ENCODE measurements at places on chromosomes 12 and 14. TPM values are rescaled to one million over a fixed set of nuclear protein-coding genes. Genes with fewer than 3 reads are reported as not detected.

Gene SYNE3
- total RNA-seq = 1.4 TPM

Gene TMEM119
- 1.9 TPM for total RNA-seq

Gene TSHR
- total RNA-seq = not detected

GRCh38 chr14:94054936-94055335 is 26.1 kb downstream of the DDX24 start:
- DNase-seq = no peak

Gene EXOC3L4
- not detected for total RNA-seq

Gene GALNT16
- 0.52 TPM for total RNA-seq

DNA sequence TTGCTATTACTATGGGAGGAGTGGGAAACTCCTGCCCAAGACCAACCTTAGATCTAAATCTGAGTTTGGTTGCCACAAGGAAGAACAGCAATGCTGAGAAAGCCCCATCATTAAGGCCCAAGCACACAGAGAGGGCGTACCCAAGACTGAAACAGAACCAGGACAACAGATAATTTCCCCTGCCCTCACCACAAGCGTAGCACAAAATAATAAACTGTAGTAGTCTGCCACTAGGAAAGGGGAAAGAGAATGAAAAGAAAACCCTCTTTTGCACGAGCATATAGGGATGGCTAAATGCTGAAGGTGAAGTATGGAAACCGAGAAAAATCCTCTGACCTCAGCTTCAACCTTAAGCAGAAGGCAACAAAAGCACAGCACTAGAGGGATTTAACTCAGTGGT is 76.5 kb upstream of the DHRS4 start:
- no peak for DNase-seq

- no peak for DNase-seq
These were observed 213.5 kb downstream of the PELI2 start for GRCh38 chr14:56331592-56332216.

DNA sequence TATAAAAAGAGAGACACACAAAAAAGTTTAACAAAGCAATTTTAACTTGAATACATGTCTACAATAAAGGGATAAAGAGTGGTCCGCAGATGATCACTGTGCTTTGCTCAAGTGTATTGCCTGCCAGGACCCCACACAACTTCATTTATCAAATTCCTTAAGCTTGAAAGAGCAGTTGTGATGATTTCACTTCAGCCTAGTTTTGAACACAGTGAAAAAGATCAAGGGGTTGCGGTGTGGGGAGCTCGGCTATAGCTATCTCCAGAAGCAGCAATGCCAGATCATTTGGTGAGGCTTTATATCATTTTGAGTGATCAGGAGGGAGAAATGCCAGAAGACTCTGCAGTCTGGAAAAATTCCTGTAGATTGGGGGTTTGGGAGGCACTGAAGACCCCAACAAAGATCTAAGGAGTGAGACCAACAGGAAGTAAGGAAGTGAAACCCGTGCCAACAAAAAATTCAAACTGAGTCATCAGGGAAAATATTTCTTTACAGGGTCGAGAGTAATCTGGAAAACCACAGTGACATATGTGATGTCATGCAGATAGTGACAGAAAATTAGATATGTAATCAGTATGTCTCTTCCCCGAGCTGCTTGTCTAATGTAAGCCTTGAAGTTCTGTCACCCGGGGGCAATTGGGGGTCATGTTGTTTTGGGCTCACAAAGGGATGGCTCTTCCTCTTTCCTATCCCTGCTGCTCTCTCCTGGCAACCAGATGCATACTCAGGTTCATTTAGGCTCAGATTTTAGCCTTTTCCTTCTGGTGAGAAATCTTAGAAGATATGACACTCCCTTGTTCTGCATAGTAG is 221.8 kb downstream of the MSRB3 start:
- DNase-seq = no peak

DNA sequence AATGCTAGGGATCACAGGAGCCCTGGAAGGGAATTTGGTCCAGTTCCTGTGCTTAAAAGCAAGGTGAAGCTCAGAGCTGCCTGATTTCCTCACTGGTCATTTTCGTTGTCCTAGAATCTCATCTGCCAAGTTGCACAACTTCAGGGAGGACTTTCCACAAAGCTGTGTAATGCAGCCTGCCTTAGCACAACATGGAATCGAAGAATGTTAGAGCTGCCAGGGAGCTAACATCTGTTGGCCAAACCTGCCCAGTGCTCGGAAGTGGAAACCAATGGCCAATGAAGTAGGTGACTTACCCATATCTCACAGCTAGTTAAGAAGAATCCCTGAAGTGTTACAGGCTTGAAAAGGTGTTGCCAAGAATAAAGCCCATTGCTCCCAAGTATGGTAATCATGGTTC is 79.9 kb upstream of the SSTR1 start:
- DNase-seq = no peak

DNA sequence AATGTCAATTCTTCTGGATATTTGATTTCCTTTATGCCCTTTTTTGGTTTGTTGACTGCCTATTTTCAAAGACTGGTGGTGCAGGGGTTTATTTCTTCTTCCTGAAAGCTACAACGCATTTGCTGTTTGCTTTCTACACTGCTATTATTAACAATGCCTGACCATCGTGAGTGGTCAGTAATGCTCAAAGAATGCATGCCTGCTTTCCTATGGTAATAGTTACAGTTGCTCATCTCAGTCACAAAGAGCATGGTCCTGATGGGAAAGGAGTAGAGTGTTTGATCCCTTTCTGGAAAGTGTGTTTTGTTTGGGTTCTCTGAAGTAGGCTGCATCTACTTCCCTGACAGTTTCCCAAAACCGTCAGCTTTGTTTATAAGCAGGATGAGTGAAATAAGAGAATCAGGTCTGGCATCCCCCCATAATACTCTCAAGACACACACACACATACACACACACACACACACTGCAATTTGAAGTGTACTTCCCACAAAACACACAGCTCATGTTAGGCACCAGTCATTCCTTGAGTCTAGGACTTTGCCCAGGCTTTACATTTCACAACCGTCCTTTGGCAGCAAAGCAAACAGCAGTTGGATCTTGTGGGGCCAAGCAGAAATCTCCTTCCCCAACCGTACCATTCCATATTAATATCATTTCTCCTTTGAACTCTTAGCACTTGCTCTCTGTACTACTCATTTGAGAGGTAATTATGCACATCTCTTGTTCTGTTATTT is 56.6 kb downstream of the SUDS3 start:
- no peak for DNase-seq

- peak; percentile 36 for DNase-seq
These were observed 24.0 kb downstream of the FGF6 start for GRCh38 chr12:4421590-4422031.

GRCh38 chr12:64824500-64825142 is at the start of gene TBC1D30:
TSS of gene TBC1D30 (plus strand) at chr12:64824647. CDS start at chr12:64824880, 233 bp downstream.
- DNase-seq = no peak

- no peak for DNase-seq
These were observed 218.6 kb upstream of the SYT1 start for GRCh38 chr12:78645956-78646355.

Gene LRRIQ1
- total RNA-seq = 0.15 TPM

DNA sequence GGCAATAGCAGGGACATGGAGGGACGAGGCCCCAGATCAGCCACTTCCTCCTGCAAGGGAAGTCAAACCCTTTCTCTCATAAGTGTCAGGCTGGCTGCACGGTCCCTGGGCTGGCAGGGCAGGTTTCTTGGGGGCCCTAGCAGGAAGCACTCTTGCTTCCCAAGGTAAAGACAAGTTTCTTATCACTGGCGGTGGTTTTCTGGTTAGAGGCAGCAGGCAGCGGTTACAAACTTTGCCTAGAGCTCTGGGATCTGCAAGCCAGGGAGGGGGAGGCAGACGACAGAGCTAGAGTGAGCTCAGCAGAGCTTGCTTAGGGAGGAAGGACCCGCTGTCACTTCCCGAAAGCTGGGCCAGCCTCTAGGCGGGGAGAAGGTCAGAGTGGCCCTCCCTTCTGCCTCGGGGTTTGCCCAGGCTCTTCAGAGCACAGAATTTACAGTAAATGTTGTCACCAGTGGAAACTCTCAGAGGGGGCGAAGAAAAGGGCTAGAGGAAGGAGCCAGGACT is 20.4 kb downstream of the BATF start:
- DNase-seq = peak; percentile 67

Gene TMTC1
- total RNA-seq = 14.0 TPM

DNA sequence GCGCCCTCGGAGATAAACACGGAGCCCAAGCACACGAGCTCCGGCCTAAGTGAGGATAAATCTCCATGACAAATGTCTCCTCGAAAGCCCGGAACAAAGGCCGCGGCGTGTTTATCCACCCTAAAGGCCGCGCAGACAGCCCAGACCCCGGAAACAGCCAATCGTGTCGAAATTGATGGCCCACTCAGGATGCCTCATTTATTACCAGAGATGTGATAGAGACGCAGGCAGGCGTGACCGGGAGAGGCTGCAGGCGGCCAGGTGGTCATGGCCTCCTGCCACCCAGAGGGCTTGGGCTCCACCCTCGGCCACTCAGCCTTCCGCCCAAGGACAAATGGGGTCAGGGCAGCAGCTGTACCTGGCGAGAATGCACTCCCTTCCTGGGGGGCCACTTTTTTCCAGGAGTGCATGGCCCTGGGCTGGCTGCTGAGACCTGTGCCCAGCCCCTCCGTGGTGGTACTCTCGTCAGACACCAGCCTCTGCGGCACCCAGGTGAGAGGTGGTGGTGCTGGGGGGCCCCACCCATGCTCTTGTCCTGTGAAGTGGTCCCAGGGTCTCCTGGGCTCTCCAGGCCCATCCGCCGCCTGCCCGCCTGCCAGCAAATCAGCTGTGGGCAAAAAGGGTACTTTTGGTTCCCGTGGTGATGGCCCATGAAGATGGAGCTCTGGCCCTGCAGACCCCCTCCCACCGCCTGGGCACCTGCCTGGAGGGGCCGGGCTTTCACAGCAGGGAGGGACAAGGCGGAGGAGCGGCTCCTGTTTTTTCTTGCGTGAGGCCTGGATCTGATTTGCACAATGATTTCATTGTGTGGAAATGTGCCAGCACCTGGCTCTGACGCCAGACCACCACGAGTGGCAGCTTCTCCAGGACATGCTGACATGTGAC is 211.5 kb upstream of the C14orf180 start:
- no peak for DNase-seq

DNA sequence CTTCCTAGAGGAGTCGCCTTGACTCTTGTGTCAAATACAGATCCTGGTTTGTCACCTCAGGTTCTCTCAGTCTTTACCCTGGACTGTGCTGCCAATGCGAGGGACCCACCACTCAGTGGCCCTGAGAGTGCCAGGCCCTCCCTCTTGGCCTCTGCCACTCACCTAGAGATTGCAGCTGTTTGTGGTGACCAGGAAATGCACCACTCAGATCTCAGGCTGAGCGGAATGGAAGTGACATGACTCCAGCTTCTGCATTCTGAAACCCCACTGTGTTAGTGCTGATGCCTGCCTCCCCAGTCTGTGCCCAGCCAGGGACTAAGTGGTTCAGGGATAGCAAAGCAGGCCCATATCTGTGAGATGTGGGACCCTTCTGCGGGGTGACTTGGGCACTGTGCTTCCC is 27.8 kb upstream of the NEDD1 start:
- DNase-seq = no peak

Gene BTBD6
- 16.8 TPM for total RNA-seq

Gene FAM90A1
- not detected for total RNA-seq

DNA sequence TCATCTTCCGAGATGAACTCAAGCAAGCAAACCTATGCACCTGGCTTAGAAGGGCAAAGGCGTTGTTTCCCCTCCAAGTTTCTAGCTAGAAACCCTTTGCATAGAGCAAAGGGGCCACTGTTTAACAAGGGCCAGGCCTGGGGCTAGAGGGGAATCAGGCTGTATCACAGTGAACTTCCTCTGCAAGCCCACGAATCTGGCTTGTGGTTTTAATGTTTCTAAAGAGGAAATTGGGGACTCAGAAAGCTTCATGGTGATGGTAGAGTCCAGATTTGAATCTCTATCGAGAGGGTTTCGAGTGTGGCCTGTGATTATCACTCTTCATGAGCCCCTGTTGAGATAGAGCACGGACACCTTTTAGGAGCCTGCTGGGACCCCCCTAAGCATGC is 189.9 kb downstream of the VRK1 start:
- no peak for DNase-seq

DNA sequence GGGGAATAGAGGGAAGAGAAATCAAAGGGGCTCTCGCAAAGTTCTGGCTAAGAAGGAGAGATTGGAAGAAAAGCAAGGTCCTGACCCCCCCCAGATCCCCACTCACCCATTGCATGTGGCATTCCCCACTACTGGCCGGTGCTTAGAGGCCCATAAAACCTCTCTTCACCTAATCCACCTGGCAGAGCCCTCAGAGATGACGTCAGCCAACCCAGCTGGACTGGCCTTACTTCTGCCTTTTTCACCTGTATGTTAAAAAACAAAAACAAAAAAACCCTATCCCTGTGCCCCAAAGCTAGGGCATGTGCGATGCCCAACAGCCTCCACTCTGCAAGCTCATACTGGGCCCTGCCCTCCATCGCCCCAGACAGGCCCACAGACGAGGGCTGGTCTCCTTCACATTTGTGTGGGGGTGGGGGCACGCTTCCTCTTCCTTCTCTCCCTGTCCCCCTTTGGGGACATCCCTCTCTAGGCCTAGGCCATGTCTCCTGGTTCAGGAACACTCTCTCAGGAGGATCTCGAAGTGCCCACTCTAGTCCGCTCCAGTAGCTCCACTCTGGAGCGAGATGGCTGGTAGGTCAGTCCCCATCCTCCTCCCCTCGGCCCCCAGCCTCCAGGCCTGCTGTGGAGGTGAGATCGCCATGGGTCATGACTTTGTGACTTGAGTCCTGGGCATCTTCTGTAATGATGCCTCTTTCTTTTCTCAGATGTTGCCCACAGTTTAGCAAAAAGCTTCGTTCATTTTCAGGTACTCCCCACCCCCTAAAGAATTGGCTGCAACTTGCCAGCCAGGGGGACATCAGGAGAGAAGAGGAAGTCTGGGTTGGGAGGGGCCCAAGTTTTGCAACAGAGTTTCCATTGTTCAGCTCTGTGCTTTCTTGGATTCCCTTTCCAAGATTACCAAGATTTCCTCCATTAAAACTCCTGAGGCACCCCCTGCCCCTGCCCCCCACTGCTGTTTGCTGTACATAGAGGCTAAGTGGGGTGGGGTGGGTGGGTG is 37.0 kb downstream of the FIGNL2 start:
- no peak for DNase-seq

GRCh38 chr12:42473130-42473529 is 116.4 kb downstream of the PRICKLE1 start:
- no peak for DNase-seq

Gene ABHD12B
- not detected for total RNA-seq

DNA sequence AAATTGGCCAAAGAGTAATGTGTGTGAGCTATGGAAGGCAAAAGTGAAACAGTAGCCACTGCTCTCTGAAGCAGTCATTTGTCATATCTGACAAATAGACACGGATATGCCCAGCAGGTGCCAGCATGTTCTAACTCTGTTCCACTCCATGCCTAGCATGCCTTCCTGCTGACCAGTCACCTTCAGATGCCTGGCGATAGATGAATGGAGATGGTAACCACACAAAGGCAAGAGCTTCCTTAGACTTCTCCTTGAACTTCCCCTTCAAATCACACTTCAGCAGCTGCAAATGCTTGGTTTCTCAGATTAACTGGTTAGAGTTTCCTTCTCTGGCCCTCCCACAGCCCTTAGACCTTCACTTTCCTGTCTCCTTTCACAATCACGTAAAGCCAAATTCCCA is 429.9 kb downstream of the DAD1 start:
- no peak for DNase-seq

Gene CFAP251
- 5.2 TPM for total RNA-seq

Gene PGF
- 2.6 TPM for total RNA-seq

GRCh38 chr14:100573002-100573756 is 14.0 kb downstream of the BEGAIN start:
- DNase-seq = no peak

- DNase-seq = no peak
These were observed 44.9 kb downstream of the ERH start for GRCh38 chr14:69353168-69353567.

Gene ABCD2
- total RNA-seq = 0.55 TPM

- peak; percentile 17 for DNase-seq
These were observed 85.1 kb downstream of the ATP23 start for GRCh38 chr12:58026426-58026825.

- DNase-seq = no peak
These were observed 4.2 kb upstream of the CLECL1 start for GRCh38 chr12:9736936-9737705.

Data from H4 (cell line).